ENCODE measurements at places on chromosomes 4 and X.

DNA sequence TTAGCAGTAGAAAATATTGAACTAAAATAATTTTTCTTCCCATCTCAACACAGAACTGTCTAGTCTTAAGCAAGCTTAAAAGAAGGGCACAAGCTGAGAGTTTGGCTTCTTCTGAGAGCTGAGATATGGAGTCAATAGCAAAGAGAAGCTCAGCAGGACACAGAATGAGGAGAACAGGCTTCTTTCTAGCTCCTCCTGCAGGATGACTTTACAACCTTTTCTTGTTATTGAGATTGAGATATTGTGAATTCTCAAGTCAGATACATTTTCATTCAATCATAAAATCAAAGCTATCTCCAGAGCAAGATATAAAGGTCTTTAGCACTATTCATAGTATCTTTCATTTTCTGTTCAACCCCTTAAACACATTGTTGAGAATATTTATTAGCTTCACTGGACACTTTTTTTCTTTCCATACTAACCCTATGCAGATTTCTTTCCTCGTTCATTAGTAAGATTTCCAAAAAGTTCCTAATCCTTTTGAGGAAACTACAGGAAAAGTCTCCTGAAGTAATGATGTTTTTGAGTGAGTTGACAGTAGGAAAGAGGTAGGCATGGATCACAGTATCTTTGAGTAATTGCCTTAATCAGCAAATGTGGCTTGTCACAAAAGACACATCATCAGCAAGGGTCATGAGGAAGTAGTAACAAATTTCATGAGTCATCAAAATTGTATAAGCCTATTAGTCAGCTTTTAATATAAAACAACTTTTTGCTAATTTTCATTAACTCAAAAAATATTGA, 17.8 kb upstream of the CXCL3 start:
- no peak for DNase-seq

GRCh38 chr4:70277121-70277520, 34.7 kb downstream of the CSN3 start:
- DNase-seq = no peak

DNA sequence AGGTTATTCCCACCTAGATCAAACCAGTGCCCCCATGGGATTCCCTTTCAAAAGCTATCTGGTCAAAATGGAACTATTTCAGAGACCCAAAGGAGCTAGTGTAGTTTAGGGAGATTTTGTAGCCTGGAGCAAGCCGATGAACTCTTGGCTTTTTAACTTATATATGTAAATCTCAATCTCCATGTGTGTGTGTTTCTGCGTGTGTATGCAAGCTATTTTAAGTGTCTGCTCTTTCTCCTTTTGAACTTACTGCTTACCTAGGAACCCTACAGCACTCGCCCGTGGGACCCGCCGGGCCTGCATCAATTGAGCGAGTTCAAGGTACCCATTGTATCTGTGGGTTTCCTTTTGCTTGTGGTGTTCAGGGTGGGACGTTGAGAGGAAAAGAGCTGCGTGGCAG, 10.4 kb downstream of the CSTF2 start:
- DNase-seq = no peak

DNA sequence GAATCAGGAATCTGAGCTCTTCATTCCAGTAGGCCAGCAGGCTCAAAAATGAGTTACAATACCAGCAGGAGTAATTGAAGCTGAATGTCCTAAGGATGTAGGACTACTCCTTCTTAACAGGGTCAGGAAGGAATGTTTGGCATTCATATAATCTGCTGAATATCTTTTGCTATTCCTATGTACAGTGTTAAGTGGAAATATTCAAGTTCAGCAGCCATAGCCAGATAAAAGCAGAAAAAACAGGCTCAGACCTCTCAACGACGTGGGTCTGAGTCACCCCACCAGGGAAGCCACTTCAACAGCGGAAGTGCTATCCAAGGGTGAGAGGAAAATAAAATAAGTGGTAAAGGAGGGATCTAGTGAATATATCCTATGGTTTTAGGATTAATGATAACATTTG, 577.0 kb downstream of the SPOCK3 start:
- DNase-seq = no peak

GRCh38 chr4:144302704-144303536, 162.4 kb upstream of the GYPA start:
- no peak for DNase-seq

GRCh38 chrX:82757614-82758013, 750.5 kb upstream of the POU3F4 start:
- no peak for DNase-seq

DNA sequence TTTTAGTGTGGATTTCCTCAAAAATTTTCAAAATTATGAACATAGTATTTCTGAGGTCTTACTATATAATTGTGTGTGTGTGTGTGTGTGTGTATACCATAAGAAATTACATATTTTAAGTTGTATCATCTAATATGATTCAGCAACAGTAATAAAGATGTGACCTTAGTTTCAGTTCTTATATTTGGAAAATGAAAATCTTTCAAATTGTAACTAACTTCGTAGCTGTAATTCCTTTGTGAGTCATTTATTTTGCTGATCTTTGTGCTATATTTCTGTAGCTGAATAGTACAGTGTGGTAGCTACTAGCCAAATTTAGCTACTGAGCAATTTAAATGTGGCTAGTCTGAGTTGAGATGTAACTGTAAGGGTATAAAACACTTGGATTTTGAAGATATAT, 116.4 kb downstream of the RAP1GDS1 start:
- DNase-seq = no peak

GRCh38 chr4:125725957-125726525, 411.3 kb downstream of the FAT4 start:
- no peak for DNase-seq

GRCh38 chr4:139295206-139295941, 5.9 kb upstream of the NAA15 start:
- DNase-seq = peak; percentile 99

DNA sequence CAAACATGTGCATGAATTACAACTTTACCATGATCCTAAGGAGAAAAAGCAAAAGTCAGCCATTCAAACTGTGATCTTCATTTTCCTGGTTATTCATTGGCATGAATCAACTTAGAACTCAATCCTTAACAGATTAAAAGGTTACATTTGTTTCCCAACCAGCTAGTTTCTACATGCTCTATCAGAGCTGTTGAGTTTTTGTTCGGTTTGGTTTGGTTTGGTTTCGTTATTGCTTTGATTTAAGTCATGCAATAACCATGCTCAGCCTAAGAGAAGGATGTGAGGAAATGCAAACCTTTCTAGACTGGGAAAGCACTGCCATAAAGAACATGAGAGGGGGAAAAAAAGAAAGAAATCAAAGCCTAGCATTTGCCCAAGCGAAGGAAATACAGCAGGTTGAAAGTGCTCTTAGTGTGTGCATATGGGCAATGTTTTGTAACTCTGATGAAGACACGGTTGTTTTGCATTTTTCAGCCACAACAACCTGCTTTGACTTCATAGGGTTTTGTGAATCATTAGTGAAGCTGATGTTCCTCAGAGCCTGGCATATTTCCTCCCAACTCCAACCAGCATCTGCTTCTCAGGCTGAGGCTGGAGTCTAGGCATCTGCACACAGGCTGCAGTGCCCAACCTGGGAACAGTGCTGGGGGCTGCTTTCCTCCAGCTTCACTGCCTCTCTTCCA, 234.3 kb downstream of the ZNF674 start:
- DNase-seq = no peak

GRCh38 chr4:150717952-150718351, 136.0 kb downstream of the MAB21L2 start:
- DNase-seq = no peak

GRCh38 chr4:81724925-81725329, 253.2 kb upstream of the RASGEF1B start:
- DNase-seq = peak; percentile 39

- no peak for DNase-seq
Observed at GRCh38 chr4:38166768-38167167, 206.6 kb downstream of the PTTG2 start.

All from stimulated activated CD8-positive, alpha-beta memory T cell treated with anti-CD3 and anti-CD28 coated beads, Interleukin-4, amount 100 ng/mL, for 4 hours (primary cell).